ENCODE measurements at places on chromosomes 12 and 14.
A peak's percentile ranks its signal among the peaks of the same experiment; 100 is the strongest.

- H3K4me3 ChIP-seq, result no peak overlapping the region
- peaks cover 2% of the 10 kb centered on the region for H3K4me1 ChIP-seq
- no peaks in the 10 kb centered on the region for H3K27me3 ChIP-seq
- H3K36me3 ChIP-seq, result peaks cover 13% of the 10 kb centered on the region
- H3K27ac ChIP-seq, result no peak overlapping the region
These were observed 49.4 kb downstream of the ZDHHC17 start for GRCh38 chr12:76813265-76813664.

DNA sequence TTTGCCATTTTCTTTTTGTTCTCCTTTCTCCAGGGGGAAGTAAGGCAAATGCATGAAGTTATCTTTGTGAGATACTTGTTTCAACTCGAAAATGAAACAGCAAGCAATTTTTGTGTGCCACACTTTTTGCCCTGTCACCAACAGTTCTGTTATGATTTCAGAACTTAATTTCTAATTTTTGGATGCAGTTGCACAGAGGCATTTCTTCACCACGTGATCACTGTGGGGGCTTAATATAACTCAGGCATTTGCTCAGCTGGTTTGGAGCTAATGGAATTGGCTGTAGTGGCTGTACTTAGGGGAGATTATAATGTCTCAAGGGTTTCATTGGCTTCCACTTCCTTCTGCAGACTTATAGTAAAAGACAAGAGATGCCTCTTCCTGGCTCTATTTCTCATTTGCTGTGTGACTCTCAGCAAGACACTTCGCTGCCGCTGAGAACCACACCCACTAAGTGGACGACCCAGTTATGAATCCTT lies 452.4 kb downstream of the RAD51B start:
- DNase-seq, result no peak
- peaks cover 6% of the 10 kb centered on the region for H3K27me3 ChIP-seq
- peak overlapping the region; percentile 92 for H3K27ac ChIP-seq
- peak overlapping the region; percentile 63 for H3K4me3 ChIP-seq

GRCh38 chr12:92486443-92487137 lies 216.2 kb upstream of the PLEKHG7 start:
- peaks cover 3% of the 10 kb centered on the region for H3K36me3 ChIP-seq
- no peaks in the 10 kb centered on the region for H3K27me3 ChIP-seq
- H3K27ac ChIP-seq, result no peak overlapping the region
- no peak overlapping the region for H3K4me3 ChIP-seq

DNA sequence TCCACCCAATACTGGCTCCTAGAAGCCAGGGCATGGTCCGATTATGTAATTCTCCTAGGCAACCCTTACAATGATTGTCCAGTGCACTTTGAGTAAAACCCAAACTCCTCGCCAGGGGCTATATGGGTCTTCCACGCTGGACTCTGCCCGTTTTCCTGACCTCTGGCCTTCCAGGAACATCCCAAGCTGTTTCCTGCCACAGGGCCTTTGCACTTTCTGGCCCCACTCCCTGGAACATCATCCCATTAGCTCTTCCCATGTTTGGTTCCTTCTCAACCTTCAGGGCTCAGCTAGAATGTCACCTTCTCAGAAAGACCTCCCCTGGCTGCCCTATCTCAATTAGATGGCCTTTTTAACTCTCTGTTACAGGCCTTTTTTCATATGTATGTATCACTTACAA lies 85.4 kb downstream of the IRF2BPL start:
- no peak overlapping the region for H3K4me3 ChIP-seq
- H3K36me3 ChIP-seq, result no peaks in the 10 kb centered on the region
- H3K4me1 ChIP-seq, result peaks cover 16% of the 10 kb centered on the region
- DNase-seq, result no peak
- peaks cover 5% of the 10 kb centered on the region for H3K27me3 ChIP-seq

GRCh38 chr12:27014085-27014858 lies at the start of gene TM7SF3:
Gene TM7SF3, minus strand, starts transcription at chr12:27014384. Its CDS starts 216 bp downstream, at chr12:27014168.
- DNase-seq, result peak; percentile 96
- peaks cover 64% of the 10 kb centered on the region for H3K4me1 ChIP-seq
- H3K36me3 ChIP-seq, result peaks cover 8% of the 10 kb centered on the region
- H3K27ac ChIP-seq, result peak within 1 kb of the TSS; percentile 97
- peak within 1 kb of the TSS; percentile 97 for H3K4me3 ChIP-seq

- H3K27ac ChIP-seq, result no peak within 1 kb of the TSS
- H3K4me3 ChIP-seq, result no peak within 1 kb of the TSS
- peaks cover 2% of the 10 kb centered on the region for H3K27me3 ChIP-seq
- DNase-seq, result no peak
These were observed at the start of gene NTS for GRCh38 chr12:85874031-85874461. Gene NTS, plus strand, starts transcription at chr12:85874295. Its CDS starts 109 bp downstream, at chr12:85874404.

DNA sequence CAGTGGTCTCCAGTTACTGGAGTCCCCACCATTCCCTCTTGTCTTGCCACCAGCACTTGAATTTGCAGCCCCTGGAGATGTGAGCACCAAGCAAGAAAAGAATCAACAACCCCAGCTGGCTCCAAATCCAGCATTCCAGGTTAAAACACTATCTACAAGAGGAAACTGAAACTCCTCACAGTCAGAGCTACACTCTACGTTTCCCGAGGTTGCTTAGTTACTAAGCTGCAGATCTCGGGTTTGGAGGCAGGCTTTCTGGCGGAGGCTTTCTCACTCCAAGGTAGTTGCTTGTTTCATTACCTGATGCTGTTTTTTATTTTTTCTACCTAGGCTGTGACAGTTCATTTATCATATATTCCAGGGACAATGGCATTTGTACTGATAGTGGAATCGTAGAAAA lies 248.1 kb downstream of the GLT1D1 start:
- H3K36me3 ChIP-seq, result no peaks in the 10 kb centered on the region
- H3K27me3 ChIP-seq, result peaks cover 8% of the 10 kb centered on the region
- no peak for DNase-seq
- no peaks in the 10 kb centered on the region for H3K4me1 ChIP-seq

- H3K4me1 ChIP-seq, result peaks cover 12% of the 10 kb centered on the region
- H3K27me3 ChIP-seq, result no peaks in the 10 kb centered on the region
- no peaks in the 10 kb centered on the region for H3K36me3 ChIP-seq
- no peak for DNase-seq
These were observed 4.9 kb upstream of the SUSD6 start for GRCh38 chr14:69606258-69607184.

DNA sequence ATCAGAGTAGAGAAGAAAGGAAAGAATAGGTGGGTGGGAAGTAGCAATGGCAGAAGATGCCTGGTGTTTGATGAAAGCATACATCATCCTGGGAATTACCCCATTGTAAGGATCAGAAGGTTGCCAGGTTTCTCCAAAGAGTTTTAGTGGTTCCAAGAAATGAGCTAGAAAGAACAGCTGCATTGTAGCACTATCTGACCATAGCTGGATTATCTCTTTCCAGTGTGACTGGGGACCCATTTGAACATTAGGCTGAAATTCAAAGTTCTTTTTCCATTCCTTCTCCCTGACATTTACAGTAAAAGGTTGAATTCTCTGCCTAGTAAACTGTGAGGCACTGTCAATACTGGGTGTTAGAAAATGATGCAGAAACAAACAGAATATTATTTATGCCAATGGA lies 244.4 kb downstream of the GALC start:
- no peaks in the 10 kb centered on the region for H3K36me3 ChIP-seq
- DNase-seq, result no peak
- peaks cover 2% of the 10 kb centered on the region for H3K27me3 ChIP-seq

GRCh38 chr12:34393821-34394150 lies 371.5 kb downstream of the ALG10 start:
- H3K4me1 ChIP-seq, result no peaks in the 10 kb centered on the region
- H3K36me3 ChIP-seq, result no peaks in the 10 kb centered on the region
- no peak overlapping the region for H3K4me3 ChIP-seq
- H3K27me3 ChIP-seq, result no peaks in the 10 kb centered on the region
- H3K27ac ChIP-seq, result no peak overlapping the region
- no peak for DNase-seq

DNA sequence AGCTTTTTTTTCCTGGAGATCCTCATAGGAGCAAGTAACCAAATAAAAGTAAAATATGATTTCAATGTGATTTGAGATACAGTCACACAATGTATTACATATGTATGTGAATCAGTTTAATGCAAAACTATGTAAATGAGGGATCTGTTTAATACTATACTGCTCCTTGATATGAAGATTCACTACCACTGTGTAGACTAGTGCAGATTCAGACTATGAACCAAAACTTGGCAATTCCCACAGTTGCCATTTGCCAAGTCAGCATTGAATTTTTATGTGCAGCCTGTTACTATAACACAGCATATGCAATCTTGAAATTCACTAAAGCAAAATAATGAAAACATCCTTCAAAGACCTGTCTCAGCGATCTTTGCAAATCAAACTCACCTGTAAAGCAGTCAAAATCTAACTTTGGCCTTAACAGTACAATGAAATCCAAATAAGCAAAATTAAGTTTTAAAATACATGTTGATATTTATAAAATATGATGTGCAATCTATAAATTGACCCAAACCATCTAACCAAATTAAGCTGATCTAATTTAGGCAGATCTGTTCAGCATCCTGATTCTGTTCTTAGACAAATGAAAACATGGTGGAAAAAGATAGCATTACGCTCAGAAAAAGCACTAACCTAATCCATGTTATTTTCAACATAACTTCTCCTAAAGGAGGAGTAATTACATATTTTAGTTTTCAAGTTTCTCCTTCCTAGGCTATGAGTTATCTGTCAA lies 25.5 kb upstream of the LMNTD1 start:
- H3K27me3 ChIP-seq, result no peaks in the 10 kb centered on the region
- H3K4me1 ChIP-seq, result no peaks in the 10 kb centered on the region
- H3K36me3 ChIP-seq, result no peaks in the 10 kb centered on the region
- DNase-seq, result no peak
- no peak overlapping the region for H3K4me3 ChIP-seq

DNA sequence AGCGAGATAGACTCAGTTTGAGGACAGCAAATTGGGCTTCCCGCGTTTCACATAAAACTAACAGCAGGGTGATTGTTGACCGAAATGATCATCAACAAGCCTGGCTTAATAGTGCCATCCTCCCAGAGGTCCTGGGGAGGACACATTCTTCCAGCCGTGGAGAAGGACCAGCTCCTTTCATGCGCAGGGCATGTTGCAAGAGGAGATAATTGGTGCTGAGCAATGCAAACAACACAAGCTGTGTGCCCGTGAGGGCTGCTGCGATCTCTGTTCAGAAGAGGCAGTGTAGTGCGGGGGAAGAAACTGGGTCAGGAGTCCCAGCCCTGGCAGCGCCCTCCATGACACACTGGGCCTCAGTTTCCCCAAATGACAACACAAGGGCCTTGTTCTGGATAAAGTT lies 54.3 kb downstream of the CCDC85C start:
- H3K4me1 ChIP-seq, result no peaks in the 10 kb centered on the region
- H3K27ac ChIP-seq, result no peak overlapping the region
- no peak for DNase-seq
- no peaks in the 10 kb centered on the region for H3K36me3 ChIP-seq

DNA sequence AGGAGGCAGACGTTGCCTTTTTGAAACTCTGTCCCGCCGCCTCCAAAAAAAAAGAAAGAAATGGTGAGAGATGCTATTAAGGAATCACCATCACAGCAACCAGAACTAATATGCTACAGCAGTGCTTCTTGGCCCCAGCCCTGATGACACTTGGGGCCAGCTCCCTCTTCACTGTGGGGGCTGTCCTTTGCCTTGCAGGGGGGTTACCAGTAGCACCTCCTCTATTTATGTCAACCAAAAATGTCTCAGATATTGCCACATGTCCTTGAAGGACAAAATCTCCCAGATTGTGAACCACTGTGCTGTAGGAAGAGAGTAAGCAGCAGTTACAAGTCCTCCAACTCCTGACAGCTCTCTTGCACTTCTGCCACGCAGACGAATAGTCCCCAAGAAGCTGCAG lies 76.4 kb downstream of the LRRC74A start:
- H3K36me3 ChIP-seq, result no peaks in the 10 kb centered on the region
- H3K27me3 ChIP-seq, result no peaks in the 10 kb centered on the region
- DNase-seq, result no peak
- H3K27ac ChIP-seq, result no peak overlapping the region

DNA sequence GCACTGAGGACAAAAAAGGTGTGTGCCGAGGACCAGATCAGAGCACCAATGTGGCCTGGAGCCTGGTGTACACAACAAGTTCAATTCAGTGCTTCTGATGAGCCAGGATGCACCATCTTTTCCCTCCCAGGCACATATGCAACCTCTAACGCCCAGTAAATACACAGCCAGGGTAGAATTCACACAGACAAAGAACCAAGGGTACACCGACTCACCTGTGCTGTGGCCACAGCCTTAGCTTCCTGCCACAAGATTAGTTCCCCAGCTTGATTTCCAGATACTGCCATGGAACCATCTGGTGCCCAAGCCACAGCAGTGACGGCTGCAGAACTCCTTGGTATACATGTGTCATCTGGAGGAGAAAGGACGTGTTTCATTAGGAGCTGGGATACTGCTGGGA lies 29.4 kb downstream of the PARP2 start:
- no peak overlapping the region for H3K27ac ChIP-seq
- H3K4me1 ChIP-seq, result no peaks in the 10 kb centered on the region
- no peak overlapping the region for H3K4me3 ChIP-seq
- peaks cover 3% of the 10 kb centered on the region for H3K27me3 ChIP-seq
- no peak for DNase-seq
- H3K36me3 ChIP-seq, result peaks cover 57% of the 10 kb centered on the region
